ENCODE measurements at places on chromosomes 4 and X.
A peak's percentile ranks its signal among the peaks of the same experiment; 100 is the strongest.

- no peak for DNase-seq
Observed at GRCh38 chrX:44953734-44954502, 80.9 kb downstream of the KDM6A start.

GRCh38 chr4:180203349-180203748, 2039.9 kb upstream of the TENM3 start:
- no peak for DNase-seq

DNA sequence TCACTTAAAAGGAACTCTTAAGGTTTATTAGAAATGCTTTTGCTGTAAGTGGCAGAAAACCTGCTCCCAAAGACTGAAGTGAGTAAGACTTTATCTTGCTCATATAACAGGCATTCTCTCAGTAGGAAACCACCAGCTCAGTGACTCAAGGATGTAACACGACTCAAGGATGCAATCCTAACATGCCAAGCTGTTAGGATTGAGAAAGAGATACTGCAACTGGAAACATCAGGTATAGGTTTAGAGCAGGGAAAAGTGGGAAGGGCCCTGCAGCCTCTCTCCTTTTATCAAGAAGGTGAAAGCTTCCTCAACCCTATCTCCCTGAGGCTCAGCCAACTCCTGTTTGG, 11.9 kb upstream of the SLC9A7 start:
- DNase-seq = no peak

- DNase-seq = no peak
Observed at GRCh38 chr4:75432683-75433082, 81.5 kb downstream of the RCHY1 start.

DNA sequence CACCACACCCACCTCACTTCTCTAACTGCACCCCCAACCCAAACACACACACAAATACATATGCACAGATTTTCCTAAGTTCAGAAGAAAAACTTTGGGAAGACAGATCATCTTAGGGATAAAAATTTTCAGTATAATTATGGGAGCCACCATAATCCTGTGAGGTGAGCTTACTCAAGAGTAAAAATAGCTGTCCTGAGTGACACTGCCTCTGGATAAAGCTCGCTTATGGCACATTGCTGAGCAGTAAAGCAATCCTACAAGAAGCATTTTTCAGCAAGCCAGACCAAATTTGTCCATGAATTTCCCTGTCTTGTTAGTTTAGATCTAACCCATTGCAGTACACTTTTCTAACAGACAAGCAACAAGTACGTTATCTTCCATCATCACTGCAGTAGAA, 83.8 kb downstream of the INPP4B start:
- DNase-seq = no peak

GRCh38 chr4:11440481-11441193, 11.9 kb upstream of the HS3ST1 start:
- no peak for DNase-seq

DNA sequence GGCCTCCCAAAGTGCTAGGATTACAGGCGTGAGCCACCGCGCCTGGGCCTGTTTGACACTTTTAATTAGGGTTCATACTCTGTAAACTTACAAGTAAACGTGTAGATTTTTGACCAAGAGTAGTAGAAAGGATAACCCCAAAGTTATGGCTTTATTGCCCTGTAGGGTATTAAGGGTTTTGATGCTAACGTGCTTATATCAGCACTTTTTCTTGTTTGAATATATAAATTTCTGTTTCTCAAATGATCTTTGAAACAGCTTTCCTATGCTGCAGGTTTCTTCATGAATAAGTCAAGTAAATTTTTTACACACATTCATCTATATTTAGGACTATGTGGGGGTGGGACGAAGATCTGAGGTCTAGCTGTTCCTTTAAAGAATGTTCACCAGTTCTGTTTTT, 29.3 kb upstream of the REPS2 start:
- no peak for DNase-seq

DNA sequence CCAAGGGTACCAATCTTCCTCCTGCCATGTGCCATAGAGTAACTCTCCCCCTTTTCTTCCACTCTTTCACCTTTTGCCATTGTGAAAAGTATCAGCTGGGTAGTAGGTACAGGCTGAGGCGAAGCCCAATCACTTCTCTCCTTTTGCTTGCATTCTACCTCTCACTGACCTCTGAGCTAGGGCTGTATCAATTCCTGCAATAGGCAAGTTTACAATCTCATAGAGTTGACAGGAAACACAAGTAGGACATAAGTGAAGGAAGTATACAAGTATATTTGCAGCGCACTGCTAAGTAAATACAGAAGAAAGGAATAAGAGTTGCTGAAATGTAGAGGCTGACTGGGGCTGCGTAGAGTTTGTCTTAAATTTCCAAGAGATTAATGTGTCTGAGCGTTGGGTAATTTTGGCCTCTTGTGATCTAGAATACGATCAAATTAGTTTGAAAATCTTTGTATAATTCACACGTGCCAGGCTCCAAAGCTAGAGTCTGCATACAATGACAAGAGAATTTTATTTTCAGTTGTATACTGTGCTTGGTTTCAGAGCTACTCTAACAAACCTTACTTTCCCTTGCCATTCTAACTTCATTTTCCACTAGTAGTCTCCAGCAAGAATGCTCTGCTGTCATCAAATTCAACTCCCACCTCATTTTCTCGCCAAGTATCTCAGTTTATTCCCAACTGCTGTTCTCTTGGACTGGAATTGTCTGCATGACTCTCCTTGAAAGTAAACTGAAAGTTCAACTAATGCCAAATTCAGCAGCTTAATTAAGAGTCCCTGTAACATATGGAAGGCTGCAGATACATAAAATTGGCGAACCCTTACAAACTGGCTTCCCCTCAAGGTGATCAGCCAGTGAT, 90.3 kb downstream of the ATP11C start:
- DNase-seq = no peak

DNA sequence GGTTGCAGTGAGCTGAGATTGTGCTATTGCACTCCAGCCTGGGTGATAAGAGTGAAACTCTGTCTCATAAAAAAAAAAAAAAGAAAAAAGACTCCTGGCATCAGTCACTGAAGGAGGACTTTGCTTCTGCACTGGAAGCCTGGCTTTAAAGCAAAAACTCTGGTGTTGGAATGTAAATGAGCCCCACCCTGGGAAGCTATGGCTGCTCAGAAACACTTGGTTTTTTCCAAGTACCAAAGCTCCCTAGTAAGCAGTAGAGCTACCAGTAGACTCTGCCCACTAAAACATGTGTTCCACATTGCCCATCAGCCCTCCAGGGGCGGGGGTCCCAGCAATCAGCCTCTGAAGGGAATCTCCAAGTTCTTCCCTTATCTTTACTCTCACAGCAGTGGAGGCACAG, 154.4 kb downstream of the SHROOM3 start:
- no peak for DNase-seq

DNA sequence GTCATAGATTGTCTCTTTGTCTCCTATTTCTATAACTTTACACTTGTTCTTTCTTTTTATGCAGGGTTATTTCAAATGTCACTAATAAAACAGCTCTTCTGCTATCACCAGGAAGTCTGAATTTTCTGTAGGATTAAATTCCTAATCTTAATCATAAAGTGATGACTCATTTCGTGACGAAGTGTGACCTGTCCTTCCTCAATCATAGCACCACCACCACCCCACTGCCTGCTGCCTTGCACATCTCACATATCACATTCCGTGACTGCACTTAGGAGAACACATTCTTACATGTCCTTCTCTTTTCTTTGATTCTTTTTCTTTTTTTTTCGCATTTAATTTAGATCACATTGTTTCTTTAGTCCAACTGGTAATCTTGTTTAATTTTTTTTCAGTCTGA, 57.7 kb upstream of the UGT2B7 start:
- DNase-seq = no peak

DNA sequence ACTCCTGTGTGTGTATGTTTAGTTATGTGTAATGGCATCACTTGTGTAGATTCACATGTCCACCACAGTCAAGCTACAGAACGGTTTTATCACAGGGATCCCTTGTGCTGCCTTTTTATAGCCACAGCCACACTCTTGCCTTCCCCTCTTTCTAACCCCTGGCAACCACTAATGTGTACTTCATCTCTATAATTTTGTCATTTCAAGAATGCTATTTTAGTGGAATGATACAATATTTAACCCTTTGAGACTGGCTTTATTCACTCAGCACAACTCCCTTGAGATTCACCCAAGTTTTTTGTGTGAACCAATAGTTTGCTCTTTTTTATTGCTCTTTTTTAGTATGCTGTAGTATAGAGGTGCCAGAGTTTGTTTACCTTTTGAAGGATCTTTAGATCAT, 112.1 kb downstream of the CDKL5 start:
- DNase-seq = no peak

- no peak for DNase-seq
Observed at GRCh38 chrX:125003746-125004446, 315.8 kb upstream of the TEX13C start.

GRCh38 chr4:48129307-48130014, 4.6 kb downstream of the TXK start:
- DNase-seq = peak; percentile 45

DNA sequence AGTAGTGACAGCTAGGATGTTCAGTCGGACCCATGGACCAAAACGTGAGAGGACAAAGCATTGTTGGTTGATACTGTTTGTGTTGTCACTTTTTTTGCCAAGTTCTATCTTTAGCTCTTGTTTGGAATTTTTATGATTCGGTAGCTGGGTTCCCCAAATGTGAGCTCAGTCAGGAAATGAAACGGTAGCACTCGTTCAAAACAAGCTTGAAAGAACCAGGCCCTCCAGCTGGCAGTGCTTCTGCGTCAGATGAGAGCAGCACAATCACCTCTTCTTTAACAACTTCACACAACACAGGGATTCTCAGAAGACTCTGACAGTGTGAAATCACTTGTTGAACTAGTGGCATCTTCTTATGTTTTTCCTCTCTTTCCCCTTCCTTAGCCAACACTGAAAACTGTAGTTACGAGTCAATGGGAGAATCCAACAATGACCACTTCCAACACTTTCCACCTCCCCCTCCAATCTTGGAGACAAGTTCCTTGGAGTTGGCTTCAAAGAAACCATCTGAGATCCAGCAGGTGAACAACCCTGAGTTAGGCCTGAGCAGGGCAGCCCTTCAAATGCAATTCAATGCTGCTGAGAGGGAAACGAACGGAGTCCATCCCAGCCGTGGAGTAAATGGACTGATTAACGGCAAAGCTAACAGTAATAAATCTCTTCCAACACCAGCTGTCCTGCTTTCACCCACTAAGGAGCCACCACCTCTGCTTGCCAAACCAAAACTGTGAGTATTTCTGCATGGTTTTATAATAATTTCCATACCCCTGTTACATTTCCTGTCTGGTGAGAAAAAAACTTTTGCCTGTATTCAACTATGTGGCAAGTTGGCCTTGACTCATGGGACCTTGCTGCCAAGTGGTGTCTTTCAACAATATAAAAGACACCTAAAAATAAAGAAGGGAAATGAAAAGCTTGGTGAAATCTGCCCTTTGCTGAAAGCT, 214.6 kb downstream of the PALLD start:
- DNase-seq = no peak

DNA sequence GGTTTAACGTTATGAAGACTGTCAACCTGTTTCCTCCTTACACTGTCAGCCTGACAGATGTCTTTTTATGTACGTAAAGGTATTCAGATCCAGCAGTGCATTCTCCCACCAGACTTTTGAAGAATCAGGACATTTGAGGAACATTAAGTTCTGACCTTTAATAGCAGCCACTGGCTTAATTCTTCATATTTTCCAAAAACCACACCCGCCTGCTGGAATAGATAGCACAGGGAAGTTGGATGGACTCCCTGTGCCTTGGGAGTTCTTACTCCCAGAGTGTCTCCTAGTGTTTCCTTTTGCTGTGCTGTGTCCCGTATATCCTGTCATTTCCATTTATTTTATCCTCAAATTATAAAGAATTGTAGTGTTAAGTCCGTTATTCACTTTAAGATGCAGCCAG, 94.5 kb downstream of the AFF1 start:
- no peak for DNase-seq

GRCh38 chrX:132837126-132837525, 121.3 kb downstream of the HS6ST2 start:
- DNase-seq = no peak

DNA sequence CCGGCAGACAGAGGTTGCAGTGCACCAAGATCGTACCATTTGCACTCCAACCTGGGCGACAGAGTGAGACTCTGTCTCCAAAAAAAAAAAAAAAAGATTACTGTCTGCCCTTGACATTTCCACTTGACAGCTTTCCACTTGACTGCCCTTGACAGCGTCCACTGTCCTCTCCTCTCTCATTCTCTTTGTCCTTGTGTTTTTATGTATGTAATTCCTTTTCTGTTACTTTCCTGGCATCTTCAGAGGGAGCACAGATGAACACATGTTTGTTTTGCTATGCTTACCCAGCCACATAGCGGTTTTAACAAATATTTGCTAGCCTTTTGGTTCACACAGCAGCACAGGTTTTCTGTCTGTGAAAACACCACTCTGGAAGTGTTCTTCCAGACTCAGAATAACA, 26.2 kb downstream of the SYAP1 start:
- DNase-seq = no peak

DNA sequence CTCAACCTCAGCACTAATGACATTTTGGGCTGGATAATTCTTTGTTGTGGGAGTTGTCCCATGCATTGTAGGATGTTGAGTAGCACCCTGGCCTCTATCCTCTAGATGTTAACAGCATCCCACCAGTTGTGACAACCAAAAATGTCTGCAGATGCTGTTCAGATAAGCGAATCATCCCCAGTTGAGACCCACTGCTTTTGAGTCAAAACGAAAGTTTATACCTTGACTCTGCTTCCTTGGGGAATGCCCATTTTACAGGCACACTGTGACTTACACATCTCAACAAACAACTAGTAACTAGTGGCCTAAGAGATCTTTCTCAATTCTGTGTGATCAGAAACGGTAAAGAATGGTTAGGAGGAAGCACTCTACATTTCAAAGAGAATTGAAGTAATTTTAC, 37.0 kb downstream of the SEPSECS start:
- DNase-seq = no peak

DNA sequence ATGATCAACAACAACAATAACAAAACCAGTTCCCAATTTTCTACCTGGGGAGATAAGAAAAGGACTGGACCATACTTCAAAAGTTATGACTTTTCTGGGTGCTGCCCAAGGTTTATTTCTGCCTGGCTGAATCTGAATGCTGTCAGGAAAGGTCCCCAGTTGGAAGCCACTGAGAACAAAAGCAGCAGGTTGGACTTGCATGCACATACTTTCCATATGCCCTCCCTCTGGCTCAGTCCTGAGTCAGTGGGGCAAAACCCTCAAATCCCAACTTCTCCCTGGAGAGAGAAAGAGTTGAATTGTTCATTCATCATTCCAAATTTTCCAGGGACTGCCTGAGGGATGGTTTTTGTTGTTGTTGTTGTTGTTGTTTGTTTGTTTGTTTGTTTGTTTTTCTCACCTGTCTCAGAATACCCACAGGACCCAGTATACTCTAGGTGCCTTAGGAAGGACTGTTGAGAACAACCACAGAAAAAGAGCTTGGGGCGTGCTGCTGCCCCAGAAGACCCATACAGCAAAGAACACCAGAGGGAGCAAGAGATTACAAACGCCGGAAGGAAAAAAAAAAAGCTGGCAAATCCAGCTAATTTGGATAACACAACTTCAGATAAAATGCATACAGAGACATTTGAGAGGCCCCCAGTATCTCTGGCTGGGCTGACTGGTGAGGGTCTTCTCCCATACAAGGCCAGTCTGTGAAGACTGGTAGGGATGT, 138.9 kb upstream of the INPP4B start:
- no peak for DNase-seq

All from CD4-positive, alpha-beta T cell treated with Interleukin-17A for 4 hours (primary cell).